ENCODE measurements at places on chromosomes 4 and X.

DNA sequence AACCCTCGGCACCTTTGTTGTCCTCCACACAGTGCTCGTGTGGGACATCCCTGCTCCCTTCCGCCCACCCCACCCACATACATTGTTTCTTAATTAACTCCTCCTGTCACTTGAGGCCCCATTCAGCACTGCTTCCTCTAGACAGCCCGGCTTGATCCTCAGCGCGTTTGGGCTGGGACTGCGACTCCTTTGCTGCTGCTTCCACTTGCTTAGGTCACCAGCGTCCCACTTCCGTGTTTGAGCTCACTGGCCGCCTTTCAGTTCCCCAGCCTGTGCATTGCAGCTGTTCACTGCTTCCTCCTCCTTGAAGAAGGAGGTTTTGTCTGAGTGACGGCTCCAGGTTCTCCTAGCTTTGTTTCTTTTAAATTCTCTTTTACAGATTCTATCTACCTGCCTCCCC, 16.1 kb downstream of the RNF4 start:
- no peak for DNase-seq

DNA sequence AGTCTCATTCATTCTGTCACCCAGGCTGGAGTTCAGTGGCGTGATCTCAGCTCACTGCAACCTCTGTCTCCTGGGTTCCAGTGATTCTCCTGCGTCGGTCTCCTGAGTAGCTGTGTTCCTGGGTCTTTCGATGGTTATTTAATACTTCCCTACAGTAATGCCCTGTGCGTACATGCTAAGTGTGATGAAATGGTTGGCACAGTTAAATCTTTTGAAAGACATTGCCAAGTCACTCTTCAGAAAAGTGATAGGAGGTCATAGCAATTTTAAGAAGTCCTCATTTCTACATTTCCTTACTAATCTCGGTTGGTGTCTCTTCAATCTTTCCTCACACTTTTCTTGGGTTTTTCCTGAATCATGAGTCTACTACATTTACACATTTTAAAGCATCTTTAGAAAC, 14.4 kb downstream of the HTT-AS start:
- no peak for DNase-seq

- DNase-seq, result no peak
Observed at GRCh38 chr4:153705743-153706468, 21.8 kb downstream of the TLR2 start.

GRCh38 chr4:67886281-67886680, 2.5 kb upstream of the TMPRSS11D start:
- DNase-seq, result peak; percentile 31

DNA sequence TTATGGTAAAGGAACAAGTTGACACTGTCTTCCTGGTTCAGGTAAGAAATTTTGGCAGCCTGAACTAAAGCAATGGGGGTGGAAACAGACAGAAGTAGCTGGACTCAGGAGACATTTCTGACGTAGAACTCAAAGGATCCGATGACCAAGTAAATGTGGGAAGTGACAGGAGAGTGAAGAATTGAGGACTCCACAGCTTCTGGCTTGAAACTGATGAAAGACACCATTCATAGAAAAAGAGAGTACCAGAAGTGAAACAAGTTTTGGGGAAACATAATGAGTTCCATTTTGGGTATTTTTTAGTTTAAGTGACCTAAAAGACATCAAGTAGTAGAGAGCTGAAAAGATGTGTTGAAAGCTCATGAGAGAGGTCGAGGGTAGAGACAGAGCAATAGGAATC, 5.7 kb downstream of the FAM120C start:
- DNase-seq, result no peak

DNA sequence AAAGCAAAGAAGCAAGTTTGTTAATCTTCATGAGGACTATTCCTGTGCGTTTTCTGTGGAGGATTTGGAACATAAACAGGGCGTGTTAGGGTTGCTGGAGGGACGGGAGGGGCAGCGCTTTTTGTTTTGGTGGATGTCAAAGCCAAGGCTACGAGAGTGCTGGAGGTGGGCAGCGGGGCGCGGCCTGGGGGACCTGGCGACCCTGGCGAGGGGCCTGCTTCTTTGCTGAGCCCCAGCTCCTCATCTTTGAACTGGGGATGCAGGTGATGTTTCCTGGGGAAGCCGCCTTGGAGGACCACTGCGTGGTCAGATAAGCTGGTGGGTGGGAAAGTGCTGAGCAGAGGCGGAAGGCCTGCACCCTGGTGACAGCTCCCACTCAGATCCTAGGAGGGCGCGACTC, 55.2 kb downstream of the SORCS2 start:
- DNase-seq, result no peak

DNA sequence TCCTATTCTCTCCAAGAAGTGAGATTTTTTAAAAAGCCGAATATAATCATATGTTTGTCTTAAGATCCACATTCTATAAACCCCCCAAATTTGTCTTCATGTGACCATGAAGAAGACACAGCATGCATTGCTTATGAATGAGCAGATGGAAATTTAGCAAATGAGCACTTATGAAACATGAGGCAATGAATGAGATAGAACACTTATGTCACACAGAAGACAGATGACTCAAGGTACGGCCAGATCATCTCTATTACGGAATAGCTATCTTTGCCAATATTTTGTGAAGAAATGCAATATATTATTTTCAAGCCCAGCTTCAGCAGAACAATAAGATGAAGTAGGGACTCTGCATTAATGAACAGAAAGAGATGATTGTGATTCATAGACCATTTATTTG, 21.4 kb downstream of the PHEX start:
- DNase-seq, result no peak

DNA sequence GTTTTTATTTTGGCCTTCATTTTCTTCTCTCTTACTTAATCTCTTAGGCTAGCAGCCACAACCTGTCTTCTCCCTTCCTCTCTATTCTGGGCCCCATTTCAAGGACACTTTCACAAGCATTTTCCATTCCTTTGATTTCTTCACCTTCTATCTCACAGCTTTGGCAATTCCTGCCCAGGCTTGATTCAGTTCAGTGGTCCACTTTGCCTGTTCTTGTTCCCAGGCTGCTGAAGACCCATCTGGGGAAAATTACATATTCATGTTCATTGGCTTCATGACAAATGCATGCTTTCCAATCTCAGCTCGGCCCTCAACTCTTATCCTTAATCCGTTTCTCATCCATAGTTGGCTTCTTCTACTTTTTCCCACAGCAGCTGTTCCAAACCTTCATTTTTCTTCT, 38.7 kb upstream of the LPAR4 start:
- no peak for DNase-seq

DNA sequence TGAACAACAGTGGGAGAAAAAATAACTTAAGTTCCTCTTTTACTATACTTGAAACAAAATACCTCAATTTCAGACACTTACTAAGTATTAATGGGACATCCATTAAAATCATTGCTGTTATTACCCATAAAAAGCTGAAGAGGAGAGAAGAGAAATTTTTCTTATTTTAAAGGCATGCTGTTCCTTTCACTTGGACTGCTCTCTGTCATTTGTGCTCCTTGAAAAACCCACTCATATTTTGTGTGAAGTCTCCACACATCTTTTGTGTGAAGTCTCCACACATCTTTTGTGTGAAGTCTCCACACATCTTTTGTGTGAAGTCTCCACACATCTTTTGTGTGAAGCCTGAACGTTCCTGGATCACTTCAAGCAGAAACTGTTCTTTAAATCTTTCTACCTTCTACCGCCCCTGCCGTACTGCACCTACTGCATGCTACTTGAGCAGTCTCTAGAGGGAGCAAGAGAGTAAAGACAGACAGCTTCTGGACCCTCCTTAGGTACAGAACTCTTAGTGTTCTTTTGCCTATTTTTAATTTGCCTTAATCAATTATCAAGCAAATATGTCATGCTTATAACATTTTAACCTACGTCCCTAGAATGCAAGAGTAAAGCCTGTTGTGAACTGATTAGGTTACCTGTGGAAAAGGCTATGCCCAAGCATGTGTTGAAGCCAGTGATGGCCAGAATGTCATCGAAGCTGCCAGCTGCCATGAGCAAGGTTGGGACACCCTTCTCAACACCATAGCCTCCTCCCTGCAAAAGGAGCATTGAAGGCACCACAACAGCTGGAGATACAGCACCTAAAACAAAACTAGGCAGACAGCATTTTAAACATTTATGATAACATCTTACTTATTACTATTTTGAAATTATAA, 27.1 kb upstream of the SLC9B1 start:
- DNase-seq, result peak; percentile 42

GRCh38 chr4:44194365-44194764, 254.2 kb downstream of the KCTD8 start:
- DNase-seq, result no peak

DNA sequence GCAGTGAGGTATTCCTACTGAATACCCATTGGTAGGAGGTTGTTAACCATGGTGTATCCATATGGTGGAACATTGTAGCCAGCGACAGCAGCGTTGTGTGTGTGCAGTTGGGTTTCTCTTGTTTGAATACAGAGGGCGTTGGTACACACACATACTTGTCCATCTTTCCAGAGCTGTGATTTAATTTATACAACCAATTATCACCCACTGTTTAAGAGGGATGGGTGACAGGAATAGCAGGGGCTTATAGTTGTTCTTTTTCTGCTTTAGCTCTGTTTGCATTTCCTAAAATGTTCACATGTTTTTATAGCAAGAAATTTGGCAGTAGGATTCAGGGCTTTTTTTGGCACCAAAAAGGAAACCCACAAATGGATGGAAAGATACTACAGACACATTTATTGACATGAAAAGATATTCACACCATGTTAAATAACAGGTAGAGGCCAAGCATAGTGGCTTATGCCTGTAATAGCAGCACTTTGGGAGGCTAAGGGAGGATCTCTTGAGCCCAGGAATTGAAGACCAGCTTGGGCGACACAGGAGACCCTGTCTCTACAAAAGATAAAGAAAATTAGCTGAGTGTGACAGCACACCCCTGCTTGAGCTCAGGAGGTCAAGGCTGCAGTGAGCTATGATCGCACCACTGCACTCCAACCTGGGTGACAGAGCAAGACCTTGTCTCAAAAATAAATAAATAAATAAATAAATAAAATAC, 60.6 kb downstream of the TNIP2 start:
- no peak for DNase-seq

DNA sequence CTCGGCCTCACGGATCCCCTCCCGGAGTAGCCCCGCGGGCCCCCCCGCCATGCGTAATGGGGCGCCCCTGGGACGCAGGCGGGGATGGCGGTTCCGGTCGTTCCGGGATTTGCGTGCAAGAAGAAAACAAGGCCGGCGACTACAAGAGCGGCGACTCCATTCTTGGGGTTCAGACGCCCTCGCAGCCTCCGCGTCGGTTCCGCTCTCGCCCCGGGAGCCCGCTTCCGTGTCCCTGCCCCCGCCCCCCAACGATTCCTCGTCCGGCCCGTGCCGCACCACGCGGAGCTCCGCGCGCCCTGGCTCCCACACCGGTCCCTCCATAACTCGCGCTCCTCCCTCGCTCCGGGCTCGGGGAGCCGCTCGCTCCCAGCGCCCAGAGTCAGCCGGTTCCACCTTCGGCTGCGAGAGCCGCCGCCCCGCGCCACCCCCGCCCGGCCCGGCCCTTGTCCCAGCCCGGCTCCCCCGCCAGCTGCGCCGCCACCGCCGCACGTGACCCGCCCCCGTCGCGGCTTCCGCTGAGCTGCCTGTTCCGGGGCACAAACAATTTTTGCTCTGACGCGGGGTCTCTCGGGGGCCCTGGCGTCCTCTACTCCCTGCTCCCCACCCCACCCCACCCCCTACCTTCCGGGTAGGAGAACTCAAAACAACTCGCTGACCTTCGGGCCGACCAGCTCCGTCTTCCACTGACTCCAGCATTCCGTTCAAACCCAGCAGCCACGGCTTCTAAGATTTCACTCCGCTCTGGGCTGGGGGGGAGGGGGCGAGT, 78.8 kb upstream of the BCOR start:
- peak; percentile 37 for DNase-seq

GRCh38 chr4:4627111-4627510, 85.3 kb upstream of the STX18 start:
- no peak for DNase-seq

DNA sequence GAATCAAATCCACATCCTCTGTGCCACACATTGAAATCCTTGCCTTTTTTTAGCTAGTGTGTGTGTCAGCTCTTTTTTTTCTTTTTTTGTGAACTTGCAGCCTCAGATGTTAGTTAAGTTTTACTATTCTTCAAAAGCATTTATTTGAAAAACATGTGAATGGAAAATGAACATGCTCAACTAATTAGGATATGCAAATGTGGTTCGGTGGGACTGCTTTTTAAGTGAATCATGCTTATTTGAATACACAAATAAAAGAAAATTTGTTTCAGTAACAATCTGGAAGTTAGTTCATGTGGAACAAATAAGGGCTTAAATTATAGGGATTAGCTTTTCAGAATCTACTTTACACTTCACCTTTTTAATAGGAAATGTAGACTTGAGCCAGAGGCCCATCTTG, 751.5 kb upstream of the FAM241A start:
- DNase-seq, result no peak

DNA sequence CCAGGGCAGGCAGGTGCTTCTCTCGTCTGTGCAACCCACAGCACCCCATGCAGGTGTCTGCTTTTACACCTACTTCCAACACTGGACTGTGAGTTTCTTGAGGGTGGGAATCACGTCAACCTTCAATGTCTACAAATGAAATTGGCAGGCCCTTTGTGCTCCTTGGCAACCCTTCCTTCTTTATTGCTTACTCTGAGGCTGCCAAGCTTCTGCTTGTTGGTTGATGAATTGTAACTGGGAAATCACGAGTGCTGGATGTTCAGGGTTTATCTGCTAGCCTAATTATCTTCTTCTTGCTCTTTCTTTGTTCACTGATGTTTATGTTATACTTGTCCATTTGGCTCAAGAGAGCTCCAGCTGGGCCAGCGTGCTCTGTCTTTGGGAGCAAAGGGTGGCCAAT, 2.5 kb upstream of the DGAT2L6 start:
- no peak for DNase-seq

DNA sequence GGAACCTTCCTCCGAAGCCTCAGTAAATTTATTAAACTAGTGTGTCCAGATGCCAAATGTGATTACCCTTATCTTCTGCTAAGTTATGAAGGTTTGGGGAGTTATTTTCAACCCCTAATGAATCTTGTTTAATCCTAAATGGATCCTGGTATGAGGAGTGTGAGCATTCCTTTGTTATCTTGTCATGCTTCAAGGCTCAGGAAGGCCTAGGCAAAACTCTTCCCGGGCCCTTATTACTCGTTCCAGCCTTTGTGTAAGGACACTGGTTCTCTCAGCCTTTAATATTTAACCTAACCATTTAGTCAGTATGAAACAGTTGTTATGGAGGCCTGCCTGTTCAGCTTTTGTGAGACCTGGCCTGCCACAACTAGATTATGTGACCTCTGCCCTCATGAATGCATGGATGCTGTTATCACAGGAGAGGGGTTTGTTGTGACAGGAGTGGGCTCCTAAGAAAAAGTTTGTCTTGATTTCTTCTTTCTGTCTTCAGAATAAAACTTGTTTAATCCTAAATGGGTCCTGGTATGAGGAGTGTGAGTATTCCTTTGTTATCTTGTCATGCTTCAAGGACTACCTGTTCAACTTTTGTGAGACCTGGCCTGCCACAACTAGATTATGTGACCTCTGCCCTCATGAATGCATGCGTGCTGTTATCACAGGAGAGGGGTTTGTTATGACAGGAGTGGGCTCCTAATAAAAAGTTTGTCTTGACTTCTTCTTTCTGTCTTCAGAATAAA, 181.7 kb downstream of the SLC39A8 start:
- no peak for DNase-seq

All from EL (cell line).